ENCODE measurements at places on chromosomes 3 and 15.
A peak's percentile ranks its signal among the peaks of the same experiment; 100 is the strongest.

- no peak for DNase-seq
Measured at GRCh38 chr3:126464997-126465396, 10.7 kb downstream of the ZXDC start.

GRCh38 chr15:66099950-66100671 lies 153.4 kb downstream of the MEGF11 start:
- DNase-seq, result no peak

DNA sequence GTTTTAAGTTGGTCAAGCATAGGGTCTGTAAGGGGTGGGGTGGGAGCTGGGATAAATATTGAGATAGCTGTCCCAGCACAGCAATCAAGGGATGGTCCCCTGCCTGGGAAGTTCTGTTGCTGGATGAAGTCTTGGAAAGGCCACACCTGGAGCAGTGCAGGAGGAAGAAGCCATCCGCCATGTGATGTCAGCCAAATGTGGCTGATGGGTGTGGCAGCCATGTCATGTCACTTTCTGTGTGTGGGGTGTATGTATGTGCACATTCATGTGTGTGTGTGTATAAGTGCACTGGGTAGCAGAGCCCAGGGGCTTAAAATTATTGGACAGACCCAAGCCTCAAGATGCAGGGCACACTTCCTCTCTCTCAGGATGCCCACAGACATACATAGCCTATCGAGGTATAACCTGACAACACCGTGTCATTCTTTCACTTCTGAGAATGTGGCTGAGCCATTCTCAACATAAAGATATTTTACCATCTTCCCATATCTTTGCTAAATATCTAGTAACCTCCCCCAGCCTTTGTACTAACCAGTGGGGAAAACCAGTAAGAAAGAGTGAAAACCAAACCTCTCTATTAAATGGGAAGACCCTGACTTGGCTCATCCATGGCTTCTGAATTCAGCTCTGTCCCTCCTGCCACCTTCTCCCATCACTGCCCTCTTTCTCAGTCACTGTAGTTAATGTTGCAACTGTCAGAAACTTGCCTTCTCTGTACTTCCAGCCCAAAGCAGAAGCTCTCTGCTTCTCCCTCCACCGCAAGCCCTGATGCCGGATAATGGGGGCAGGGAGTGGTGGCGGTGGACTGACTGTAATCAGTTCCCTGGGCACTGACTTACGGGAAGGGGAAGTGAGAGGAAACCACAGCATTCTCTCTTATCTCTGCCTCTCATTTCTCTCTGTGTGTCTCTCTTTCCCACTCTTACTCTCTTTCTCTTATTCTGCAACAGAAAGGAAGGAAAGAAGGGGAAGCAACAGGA lies 11.2 kb downstream of the TNFSF10 start:
- peak; percentile 66 for DNase-seq

- no peak for DNase-seq
Measured at GRCh38 chr3:117774130-117774529, 1064.6 kb downstream of the TUSC7 start.

- no peak for DNase-seq
Measured at GRCh38 chr15:46681901-46682300, 1035.4 kb upstream of the SEMA6D start.

DNA sequence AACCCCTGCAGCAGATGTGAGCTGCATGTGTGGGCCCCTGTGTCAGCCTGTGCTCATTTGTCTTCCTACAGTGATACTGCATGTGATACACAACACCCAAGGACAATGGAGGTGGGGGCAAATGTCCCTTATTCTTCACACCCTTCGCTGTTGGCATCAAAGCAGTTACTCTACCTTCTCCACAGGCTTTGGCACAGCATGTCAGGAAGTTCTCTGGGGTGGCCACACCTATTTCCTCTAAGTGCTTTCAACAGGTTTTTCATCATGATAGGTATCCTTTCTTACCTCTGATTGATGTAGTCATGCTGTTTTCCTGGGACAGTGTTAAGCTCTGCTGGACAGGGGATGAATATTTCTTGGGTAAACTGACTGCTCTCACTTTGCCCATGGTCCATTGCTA lies 29.5 kb downstream of the ZNF662 start:
- no peak for DNase-seq

- DNase-seq, result no peak
Measured at GRCh38 chr3:23696842-23697241, 108.9 kb upstream of the UBE2E1 start.

- no peak for DNase-seq
Measured at GRCh38 chr3:13189639-13190377, 116.6 kb upstream of the IQSEC1 start.

- DNase-seq, result no peak
Measured at GRCh38 chr3:115666920-115667737, 43.8 kb downstream of the GAP43 start.

GRCh38 chr3:187871204-187871591 lies 125.9 kb upstream of the BCL6 start:
- DNase-seq, result no peak

- no peak for DNase-seq
Measured at GRCh38 chr15:66169023-66169422, 84.5 kb downstream of the MEGF11 start.

DNA sequence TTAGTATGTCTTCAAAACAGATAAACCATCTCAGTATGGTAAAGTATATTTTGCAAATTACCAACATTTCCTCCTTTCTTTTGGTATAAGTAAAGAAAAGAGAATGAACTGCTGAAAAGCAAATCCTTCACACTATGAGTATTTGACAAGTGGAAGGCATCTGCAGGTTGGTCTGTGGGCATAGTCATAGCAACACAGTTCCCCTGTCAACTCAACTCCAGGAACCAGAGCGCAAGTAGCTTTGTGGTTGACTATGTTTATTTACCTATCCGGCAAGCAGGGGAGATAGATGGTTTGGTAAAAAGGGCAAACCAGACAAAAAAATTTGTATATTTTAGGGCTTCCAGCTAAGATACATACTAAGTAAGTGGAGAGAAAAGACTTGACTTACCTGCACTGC lies 88.3 kb upstream of the PPIB start:
- DNase-seq, result no peak

DNA sequence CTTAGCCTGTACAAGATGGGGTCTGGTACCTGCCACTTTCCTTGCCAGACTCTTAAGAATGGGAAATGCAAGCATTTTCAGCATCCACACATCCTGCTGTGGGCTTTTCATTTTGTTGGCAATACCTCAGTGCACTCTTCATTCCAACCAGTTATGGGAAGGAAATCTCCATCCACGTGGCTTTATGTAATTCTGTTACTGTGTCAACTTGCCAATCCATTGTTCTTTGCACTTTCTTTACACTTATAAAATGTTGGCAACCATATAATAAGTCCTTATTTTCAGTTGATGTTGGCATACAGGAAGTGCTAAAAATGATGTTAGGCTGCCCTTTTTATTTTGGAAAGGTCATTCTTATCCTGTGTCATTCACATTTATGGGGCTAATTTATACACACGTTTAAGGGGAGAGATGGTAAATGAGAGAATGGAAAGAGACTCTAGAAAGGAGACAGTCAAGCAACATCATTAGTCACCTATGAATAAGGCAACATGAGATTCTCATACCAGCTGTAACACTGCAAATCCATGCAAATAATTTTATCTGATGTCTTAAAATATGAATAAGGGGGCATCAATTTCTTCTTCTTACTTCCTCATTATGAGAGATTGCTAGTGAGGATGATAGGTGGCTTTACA lies 238.7 kb downstream of the CHST2 start:
- no peak for DNase-seq

GRCh38 chr15:70337277-70338186 lies 239.8 kb upstream of the TLE3 start:
- no peak for DNase-seq

- DNase-seq, result no peak
Measured at GRCh38 chr3:62585861-62586260, 212.5 kb upstream of the FEZF2 start.

DNA sequence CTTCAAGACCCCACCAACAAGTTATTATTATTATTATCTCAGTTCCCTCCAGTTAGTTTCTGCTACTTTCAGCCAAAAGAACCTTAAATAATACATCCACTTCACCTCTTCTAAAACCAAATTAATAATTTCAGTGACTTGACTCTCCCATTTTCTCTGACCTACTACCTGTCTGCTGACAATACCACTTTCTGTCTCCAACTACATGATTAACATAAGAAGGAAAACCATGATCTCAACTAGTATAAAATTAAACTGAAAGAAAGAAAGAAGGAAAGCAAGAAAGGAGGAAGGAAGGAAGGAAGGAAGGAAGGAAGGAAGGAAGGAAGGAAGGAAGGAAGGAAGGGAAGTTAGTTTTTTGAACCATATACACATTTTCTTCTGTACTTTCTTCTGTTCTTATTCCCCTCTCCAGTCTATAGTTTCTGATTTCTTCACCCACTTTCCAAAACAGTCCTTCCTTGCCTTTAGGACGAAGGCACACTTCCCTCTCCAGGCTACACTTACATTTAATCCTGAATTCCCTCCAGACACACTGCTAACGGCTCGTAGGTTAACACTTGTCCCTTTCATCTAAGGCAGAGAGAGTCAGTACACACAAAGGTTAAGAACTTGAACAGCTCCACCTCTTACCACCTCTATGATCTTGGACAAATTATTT lies 79.5 kb upstream of the GUCA1C start:
- no peak for DNase-seq

DNA sequence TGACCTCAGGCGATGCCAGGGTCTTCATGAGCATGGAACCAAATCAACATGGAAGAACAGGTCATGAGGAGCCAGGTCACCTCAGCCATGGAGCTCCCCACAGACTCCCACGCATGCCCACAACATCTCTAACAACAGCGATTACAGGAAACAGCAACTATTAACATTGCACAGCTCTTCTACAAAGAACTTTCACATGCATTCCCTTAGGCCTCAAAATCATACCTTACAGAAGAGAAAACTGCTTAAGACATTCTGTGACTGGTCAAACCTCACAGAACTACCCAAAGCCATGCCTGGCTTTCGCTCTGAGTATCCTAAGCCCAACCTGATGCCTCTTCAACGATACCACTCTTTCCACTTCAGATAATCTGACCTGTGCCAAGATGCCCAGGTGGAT lies 117.8 kb downstream of the OXNAD1 start:
- DNase-seq, result no peak

DNA sequence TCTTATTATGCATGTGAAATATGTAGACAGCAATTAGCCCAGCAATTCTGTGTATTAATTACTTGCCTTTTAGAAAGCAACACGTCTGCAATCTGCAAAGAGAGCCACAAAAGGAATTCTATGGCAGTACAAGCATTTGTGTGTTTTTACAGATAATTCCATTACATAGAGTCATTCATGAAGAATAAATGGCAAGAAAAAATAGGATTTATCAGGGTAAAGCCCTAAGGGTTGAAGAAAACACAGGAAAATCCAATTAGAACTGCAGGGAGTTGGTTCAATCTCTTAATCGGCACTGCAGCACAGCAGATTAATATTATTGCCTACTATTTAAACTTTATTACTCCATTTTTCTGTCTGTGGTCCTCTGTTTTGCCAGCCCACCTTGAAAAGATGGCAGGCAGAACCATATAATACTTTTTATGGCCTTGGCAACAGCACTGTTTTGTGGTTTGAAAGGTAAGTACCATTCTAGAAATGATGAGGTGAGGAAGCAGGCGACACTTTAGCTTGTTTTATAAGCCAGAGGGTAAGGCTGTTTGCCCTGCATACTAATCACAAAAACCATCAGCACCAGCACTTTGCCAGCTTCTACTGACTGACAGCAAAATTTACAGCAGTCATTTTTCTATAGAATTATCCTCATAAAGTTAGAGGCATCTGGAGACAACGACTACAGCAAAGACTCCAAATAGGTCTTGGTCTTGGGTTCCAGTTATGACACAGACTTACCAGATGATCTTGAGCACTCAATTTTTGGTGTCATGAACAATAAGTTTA lies 638.2 kb upstream of the NAALADL2 start:
- DNase-seq, result no peak

GRCh38 chr15:99632521-99632920 lies 66.7 kb downstream of the MEF2A start:
- no peak for DNase-seq

DNA sequence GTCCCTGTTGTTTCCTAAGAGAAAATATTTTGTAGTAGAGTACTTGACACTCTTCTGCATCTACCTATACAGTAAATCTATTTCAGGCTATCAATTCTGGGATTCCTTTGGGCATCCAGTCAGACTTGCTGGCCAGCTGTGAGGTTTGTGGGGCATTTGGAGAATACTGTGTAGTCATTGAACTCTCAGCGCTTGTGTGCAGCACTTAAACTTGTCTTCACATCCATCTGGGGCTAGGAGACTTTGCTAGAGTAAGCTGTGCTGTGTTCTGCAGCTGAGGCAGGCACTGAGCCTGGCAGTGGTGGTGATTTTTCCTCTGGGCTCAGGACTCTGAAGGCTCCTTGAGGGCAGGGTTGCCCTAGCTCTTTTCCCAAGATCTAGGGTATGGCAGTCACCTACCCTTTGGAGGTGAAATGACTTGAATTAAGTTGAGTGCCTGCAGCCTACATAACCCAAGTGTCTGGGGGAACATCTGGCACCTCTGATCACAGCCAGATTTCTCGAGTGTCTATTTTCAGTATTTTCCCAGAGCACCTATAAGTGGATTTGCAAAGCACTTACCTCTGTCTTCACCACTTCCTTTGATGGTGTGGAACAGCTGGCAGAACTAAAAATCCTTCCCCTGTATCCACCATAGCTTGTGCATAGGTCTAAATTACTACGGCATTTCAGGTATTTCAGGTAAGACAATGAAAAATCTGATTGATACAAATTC lies 19.3 kb downstream of the CLSTN2 start:
- no peak for DNase-seq

DNA sequence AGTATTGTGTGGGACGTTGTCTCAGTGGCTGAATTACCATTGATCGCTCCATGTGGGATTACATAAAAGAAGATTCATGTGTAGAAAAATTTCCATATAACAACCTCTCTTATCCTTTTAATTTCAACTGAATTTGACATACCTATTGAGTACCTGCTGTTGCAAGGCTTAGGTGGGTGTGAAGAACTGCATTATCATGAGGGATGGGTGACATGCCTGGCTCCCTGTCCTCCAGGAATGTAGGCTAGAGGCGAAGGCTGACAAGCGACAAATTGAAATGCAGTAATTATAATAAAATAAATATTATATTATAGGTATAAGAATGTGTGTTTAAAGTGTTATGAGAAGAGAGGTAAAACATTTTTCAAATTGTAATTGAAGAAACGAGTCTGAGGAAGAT lies 52.7 kb upstream of the SPESP1 start:
- no peak for DNase-seq

GRCh38 chr15:38068626-38069391 lies 134.4 kb downstream of the TMCO5A start:
- peak; percentile 25 for DNase-seq

GRCh38 chr3:65354880-65355279 lies 667.1 kb upstream of the ADAMTS9 start:
- DNase-seq, result no peak

DNA sequence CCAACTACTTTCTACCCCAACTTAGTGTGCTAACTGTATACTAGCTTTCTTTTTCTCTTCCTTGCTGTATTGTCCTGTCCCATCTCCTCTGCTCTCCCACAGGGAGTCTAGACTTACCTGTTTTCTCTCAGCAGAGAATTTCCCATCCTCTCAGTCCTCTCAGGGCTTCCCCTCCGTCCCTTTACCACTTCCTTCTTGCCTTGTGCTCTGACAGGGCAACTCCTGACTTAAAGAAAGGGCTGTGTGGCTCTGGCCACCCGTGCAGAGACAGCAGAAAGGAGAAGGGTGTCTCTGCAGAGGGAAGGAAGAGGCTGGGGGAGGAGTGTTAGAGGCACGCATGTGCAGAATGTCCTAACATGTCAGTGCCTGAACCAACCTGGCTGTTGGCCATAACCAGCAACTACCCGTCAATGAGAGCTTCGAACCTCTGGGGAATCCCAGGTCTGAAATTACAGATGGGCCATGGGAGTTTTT lies at the start of gene GCSAM:
Gene GCSAM, minus strand, starts transcription at position 274 of the 474 bp plus-strand sequence. Its CDS starts 128 bp downstream, at position 146.
- DNase-seq, result peak; percentile 68

Measured in stimulated activated CD4-positive, alpha-beta T cell treated with anti-CD3 and anti-CD28 coated beads, Interleukin-4, amount 100 ng/mL, for 24 hours (primary cell).